Mammary microvascular endothelial cell (primary cell): ENCODE measurements at places on chromosomes 5 and 9. TPM values are rescaled to one million over a fixed set of nuclear protein-coding genes. Genes with fewer than 3 reads are reported as not detected.

Gene C9
- total RNA-seq: not detected in 2 replicates

Gene ROR2
- 0.15 TPM in 1 of 2 replicates, not detected in the other for total RNA-seq

Gene LCN10
- total RNA-seq: 0.44 TPM in 1 of 2 replicates, not detected in the other

Gene ORM2
- total RNA-seq: not detected in 2 replicates

Gene CDHR2
- not detected in 2 replicates for total RNA-seq

Gene TLX3
- total RNA-seq: not detected in 2 replicates

Gene TCERG1
- total RNA-seq: 36.1 and 41.7 TPM in 2 replicates

Gene AFAP1L1
- total RNA-seq: 69.0 and 72.3 TPM in 2 replicates

Gene NR6A1
- 0.54 and 0.80 TPM in 2 replicates for total RNA-seq

Gene PKD2L2
- total RNA-seq: not detected in 2 replicates

Gene STPG3
- not detected in 2 replicates for total RNA-seq

Gene TRPM6
- 0.27 and 0.49 TPM in 2 replicates for total RNA-seq

Gene CCNO
- 0.13 and 0.44 TPM in 2 replicates for total RNA-seq

Gene SLC4A9
- total RNA-seq: not detected in 2 replicates

Gene VCAN
- total RNA-seq: 3.4 and 4.8 TPM in 2 replicates

Gene SLC36A2
- not detected in 2 replicates for total RNA-seq

Gene SLC36A3
- total RNA-seq: not detected in 2 replicates

Gene BARHL1
- total RNA-seq: not detected in 2 replicates

Gene PCDHAC1
- total RNA-seq: not detected in 2 replicates

Gene MEF2C
- total RNA-seq: 48.6 and 71.6 TPM in 2 replicates

Gene CNTNAP3
- 3.3 and 7.3 TPM in 2 replicates for total RNA-seq

Gene PDE6A
- total RNA-seq: 0.05 TPM in 1 of 2 replicates, not detected in the other

Gene SAXO1
- total RNA-seq: not detected in 2 replicates

Gene AMBP
- total RNA-seq: not detected in 2 replicates

Gene NRG2
- total RNA-seq: 0.69 and 1.1 TPM in 2 replicates

Gene PPP3R2
- total RNA-seq: not detected in 2 replicates

Gene FOXD4L5
- not detected in 2 replicates for total RNA-seq

Gene ACTBL2
- total RNA-seq: 0.10 TPM in 1 of 2 replicates, not detected in the other

Gene SLC27A6
- total RNA-seq: not detected in 2 replicates
